SK-N-MC (cell line): ENCODE measurements at places on chromosomes 16 and 17.

- no peak for DNase-seq
These were observed 1.1 kb upstream of the TFAP4 start for GRCh38 chr16:4273858-4274311.

GRCh38 chr17:4951486-4951885, 567 bp downstream of the ENO3 start:
- no peak for DNase-seq

DNA sequence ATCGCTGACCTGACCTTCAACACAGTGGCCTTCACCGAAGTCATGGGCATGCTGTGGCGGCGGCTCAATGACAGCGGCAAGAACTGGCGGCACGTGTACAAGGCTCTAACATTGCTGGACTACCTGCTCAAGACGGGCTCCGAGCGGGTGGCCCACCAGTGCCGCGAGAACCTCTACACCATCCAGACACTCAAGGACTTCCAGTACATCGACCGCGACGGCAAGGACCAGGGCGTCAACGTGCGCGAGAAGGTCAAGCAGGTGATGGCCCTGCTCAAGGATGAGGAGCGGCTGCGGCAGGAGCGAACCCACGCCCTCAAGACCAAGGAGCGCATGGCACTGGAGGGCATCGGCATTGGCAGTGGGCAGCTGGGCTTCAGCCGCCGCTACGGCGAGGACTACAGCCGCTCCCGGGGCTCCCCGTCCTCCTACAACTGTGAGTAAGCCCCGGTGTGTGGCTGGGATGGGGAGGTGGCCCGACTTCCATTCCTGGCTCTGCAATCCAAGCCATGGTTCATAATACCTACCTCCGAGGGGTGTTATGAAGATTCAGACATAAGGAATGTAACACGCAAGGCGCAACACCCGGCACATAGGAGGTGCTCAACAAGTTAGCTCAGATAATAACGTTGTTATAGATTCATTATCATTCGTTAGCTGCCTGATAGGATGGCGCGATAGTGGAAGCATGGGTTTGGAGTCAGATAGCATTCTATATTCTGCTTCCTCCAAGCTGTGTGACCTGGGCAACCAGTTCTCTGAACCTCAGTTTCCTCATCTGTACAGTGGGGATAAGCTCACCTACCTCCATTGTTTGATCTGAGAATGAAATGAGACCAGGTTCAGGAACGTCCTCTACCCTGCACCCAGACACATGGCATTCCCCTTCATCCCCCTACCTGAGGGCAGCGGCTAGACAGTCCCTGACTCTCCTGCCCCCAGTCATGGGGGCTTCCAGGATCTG, 4.4 kb downstream of the EPN3 start:
- no peak for DNase-seq

DNA sequence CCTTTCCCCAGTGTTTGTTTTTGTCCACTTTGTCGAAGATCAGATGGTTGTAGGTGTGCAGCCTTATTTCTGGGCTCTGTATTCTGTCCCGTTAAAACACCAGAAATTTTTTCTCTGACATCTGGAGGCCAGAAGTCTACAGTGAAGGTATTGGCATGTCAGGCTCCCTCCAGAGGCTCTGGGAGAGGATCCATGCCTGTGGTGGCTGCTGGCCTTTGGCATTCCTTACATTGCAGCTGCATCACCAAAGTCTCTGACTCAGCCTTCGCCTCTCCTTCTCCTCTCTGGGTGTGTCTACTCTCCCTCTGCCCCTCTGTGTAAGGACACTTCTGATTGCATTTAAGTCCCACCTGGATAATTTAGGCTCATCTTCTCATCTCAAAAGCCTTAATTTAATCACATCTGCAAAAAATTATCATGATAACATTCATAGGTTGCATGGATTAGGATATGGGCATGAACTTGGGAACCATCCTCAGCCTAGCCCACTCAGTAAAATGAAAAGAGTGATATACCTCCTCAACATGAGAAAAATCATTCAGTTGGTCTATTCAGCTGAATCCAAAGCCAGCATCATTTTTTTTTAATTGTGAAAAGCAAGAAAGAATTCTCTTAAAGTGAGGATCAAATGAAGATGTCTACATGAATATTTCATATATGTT, 78.0 kb downstream of the MAP2K6 start:
- DNase-seq = no peak

GRCh38 chr17:49694847-49695697, 12.7 kb downstream of the SLC35B1 start:
- no peak for DNase-seq

GRCh38 chr16:6252541-6252940, 1080.1 kb upstream of the RBFOX1 start:
- no peak for DNase-seq

GRCh38 chr17:79650861-79651260, 40.0 kb upstream of the RBFOX3 start:
- DNase-seq = no peak

DNA sequence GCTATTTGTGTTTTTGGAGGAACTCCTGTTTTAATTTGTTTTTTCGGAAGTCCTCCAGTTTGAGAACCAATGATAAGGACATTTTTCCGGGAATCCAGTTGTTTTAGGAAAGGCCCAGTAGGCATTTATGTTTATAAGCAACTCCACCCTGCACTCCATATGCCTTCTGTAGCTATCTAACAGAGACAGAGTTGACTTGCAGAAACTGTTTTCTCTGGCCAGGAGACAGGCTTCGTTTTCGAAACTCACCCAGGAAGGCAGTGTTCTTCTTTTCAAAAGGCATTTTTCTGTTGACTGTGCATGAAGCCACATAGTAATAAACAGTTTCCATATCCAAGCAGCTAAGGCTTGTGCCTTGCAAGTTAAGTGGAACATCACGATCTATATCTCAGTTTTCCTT, 587.1 kb downstream of the WWOX start:
- no peak for DNase-seq
